ENCODE measurements at places on chromosomes 2 and 18.

GRCh38 chr2:107402330-107402729, 424.4 kb upstream of the RGPD4 start:
- DNase-seq = no peak

DNA sequence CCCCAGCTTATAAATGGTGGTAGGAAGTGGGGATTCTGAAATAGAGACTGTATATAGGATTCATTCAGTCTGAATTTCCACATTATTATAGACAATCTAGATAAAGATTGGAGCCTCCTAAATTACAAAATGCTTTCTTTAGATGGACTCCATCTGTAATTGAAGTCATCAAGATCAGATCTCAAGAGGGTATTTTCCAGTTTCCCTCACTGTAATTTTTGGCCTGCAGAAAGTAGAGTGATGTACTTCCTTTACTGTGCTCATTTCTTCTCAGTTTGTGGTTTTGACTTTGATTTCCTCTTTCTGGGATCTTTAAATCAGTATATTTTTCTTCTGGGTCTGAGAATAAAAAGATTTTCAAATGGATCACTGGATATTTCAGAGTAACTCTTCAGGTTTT, 7.2 kb downstream of the BABAM2 start:
- no peak for DNase-seq

DNA sequence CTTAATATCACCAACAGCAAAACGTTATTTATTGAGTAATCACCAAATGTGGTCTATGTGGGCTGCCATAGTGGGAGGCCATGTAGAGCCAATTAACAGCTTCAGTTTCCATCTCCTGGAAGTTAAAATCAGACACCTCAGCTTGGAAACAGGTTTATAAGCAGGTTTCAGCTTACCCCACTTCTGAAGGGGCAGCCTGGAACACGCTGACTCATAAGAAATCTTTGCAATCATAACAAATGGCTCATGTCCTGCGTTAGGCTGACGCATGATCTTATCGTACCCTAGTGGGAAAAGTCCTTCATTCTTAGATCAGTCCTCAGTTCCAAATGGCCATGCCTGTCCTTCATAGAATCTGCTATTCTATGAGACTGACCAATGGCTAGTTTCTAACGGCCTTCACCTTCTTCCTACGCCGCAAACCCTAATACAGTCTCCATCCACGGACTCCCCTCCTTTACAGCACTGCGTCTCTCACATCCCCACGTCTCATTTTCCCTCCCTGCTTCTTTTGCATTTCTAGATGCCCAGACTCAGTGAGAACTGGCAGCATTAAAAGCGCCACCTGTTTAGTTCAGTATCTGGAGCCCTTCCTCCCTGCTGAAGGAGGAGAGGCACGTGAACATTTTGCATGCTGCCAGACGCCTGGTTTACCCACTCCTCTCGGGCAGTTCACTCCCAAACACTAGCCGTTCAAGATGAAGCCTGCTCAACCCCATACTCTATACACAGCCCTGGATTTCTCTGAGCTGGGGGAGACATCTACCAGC, 24.2 kb upstream of the BZW1 start:
- no peak for DNase-seq

GRCh38 chr2:50833036-50833435, 198.9 kb downstream of the NRXN1 start:
- no peak for DNase-seq

GRCh38 chr2:71952572-71953188, 195.0 kb downstream of the CYP26B1 start:
- DNase-seq = no peak

DNA sequence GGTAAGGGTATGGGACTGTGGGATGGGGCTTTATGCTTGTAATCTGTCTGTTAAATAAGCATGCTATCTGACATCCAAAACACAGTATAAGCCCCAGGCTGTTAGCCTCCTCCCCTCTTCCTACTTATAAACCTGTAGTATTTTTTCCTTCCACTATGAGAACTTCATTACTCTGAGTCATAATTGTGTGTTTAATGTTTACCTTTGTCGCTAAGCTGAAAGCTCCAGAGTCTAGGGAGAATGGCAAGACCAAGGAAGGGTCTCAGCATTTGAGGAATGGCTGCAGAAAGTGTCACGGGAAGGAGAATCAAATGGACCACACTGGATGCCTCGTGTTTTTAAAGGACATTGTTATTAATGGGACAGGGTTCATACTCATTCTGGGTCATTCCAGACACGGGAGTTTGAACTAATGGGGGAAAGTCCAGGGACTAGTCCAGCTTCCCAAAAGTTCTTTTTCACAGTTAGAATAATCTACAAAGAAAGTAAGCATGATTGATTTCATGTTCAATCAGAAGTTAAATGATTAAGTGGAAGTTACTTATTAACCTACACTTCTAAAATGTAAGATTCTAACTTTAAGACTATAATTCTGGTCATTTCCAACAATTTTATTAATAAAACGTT, 292.2 kb downstream of the AFF3 start:
- no peak for DNase-seq

DNA sequence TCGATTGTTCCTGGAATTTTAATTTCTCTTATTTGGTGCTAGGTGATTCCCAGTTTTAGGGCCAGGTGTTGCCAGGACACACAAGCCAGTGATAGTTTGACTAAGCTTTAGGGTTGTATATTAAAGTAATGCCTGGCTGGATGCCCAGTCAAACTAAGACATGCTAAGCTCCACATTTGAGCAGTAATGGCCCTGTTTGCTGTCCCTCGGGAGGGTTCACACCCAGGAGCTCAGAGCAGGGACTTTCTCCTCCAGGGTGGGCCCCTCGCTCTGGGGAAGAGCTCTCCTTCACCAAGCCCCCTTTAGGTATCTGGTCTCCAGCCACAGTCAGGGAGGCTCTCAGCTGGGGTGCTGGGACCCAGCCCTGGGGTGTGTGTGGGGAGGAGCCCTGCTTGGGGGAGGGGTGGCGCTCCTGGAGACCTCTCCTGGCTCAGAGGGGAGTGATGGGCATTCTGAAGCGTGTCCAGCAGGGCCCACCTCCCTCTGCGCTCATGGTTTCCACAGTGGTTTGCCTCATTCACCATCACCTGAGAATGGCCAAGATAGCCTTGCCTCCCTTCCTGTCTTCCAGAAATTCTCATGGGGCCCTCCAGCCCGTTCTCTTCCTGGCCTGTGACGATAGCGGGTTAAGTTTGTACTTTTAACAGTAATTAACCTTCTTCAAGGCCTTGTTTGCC, 31.7 kb downstream of the INPP4A start:
- DNase-seq = peak; percentile 96
